NCI-H187 (cell line): ENCODE measurements at places on chromosomes 7 and 10.
A peak's percentile ranks its signal among the peaks of the same experiment; 100 is the strongest.

DNA sequence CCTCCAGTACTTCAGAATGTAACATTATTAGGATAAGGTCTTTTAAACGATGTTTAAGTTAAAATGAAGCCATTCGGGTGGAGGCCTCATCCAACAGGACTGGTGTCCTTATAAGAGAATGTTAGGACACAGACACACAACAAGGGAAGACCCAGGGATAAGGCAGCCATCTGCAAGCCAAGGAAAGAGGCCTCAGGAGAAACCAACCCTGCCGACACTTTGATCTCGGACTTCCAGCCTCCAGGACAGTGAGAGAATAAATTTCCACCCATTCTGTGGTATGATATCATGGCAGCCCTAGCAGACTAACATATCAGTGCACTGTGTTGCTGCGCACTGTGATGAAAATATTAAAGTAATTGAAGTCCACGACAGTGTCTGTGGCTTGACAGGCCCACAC is 250.8 kb downstream of the COBL start:
- DNase-seq, result no peak

DNA sequence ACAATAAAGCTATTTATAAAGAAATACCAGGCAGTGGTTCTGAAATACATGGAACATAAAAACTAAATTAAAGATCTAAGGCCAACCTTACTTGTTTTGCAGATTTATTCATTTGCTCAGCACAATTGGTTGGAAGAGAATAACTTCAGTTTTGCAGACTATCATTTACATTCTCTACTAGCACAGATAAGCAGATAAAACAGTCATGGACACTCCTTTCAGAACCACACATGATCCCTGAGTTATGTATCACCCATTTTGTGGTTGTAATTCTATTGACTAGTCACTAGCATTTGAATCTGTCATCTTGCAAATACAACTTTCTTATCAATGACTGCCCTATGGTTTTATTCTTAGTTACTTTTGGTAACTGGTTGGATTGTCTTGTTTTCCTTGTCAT is 45.1 kb downstream of the PRKAR2B start:
- DNase-seq, result no peak

DNA sequence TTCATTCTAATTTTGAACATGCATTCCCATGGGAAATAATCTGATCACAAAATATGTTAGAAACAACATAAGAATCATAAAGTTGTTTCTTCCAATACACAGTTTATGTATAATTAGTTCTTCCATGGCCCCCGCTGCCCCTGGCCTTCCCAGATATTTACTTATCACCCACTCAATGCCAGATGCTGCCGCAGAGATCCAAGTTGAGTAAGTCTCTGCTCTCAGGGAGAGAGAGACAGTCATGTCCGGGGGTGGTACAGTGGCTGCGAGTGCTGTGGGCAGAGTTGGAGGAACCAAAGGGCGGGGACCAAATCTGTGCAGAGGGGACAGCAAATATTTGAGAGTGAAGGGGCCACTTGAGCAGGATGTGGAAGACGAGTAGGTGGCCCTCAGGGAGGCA is 37.1 kb downstream of the COL26A1 start:
- no peak for DNase-seq

DNA sequence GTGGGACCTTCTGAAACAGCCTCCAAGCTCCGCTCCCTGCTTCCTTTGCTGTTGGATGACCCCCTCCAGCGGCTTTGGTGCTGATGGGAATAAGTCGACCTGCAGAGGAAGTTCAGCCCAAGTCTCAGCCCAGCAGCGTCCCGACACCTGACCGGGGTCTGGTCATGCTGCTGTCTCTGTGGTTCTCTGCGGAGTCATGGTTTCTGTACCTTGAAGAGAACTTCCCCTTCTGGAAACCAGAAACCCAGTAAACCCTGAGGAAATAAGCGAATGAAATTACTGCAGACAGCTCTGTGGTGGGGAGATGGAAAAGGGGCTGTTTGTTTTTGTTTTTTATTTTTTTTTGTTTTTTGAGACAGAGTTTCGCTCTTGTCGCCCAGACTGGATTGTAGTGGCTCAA is 18.3 kb upstream of the ZNF12 start:
- no peak for DNase-seq

GRCh38 chr7:16880554-16880953 is 1.2 kb downstream of the AGR3 start:
- DNase-seq, result no peak

- peak; percentile 0 for DNase-seq
Measured at GRCh38 chr10:69757553-69758309, 44.0 kb upstream of the COL13A1 start.

GRCh38 chr7:1550846-1551155 is 5.2 kb downstream of the TMEM184A start:
- no peak for DNase-seq

DNA sequence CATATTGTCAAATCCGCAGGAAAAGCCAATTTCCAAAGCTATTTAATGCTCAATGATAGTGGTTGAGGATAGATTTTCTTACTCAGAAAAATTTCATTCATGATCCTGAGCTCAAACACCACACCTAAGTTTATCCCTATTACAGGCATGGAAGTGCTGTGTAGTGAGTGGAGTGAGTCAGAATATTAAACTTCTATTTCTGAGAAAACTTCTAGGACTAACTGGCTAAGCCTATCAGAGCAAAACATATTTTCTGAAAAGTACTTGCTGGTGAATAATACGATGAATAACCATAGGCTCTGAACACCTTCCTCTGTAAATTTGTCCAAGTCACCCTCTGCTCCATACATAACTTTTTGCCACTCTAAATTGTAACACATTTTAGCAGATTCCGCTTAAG is 221.5 kb downstream of the SUGCT start:
- DNase-seq, result no peak

DNA sequence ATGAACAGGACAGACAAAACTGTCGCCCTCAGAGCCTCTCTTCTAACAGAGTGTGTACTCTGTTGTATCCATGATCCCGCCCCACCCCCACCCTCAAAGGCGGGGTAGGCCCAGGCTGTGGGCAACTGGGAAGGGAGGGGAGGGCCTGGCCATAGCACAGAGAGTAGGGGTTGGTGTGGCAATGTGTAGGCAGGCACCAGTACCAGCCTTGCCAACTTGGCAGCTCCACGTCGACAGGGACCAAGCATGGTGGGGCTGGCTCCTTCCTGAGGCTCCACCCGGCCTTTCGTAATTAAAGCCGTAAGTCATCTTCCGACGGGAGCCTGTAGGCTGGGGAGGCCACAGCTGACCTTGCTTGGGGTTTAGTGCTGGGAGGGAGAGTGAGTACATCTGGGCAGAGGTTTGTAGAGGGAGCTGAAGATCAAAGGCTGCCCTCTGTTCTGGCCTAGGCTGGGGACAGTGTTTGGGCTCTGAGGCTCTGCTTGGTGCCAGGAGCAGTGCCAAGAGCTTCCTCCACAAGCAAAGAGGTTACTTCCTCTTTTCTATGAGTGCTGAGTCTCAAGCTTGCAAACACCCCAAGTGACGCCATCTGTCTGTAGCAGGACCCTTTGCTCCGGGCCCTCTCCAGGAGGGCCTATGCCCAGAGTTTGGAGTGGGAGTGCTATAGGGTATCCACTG is 121.6 kb downstream of the C10orf105 start:
- no peak for DNase-seq

GRCh38 chr7:30859940-30860496 is 51.6 kb upstream of the AQP1 start:
- no peak for DNase-seq

DNA sequence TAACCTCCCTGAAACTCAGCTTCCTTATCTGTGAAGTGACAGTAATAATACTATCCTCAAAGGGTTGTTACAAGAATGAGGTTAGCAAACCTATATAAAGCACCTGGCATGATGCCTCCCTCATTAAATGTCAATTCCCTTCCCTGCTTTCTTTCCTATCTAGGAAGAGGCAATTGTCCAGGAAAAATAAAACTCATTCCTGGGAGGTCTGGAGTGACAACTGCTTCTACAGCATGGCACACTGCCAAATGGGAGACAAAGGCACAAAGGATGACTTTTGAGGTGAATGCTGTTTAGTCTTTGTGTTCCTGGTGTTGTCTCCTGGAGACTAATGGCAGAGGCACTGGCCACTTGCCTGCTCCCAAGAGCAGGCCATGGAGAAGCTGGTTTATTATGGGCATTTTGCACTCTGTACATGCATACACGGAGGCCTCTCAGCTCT is 32.2 kb upstream of the PDE1C start:
- no peak for DNase-seq

- no peak for DNase-seq
Measured at GRCh38 chr10:36023939-36024338, 381.8 kb upstream of the FZD8 start.

GRCh38 chr10:97731346-97732051 is 5.4 kb upstream of the ZFYVE27 start:
- DNase-seq, result no peak

GRCh38 chr7:78852951-78853350 is 600.5 kb downstream of the MAGI2 start:
- DNase-seq, result no peak

DNA sequence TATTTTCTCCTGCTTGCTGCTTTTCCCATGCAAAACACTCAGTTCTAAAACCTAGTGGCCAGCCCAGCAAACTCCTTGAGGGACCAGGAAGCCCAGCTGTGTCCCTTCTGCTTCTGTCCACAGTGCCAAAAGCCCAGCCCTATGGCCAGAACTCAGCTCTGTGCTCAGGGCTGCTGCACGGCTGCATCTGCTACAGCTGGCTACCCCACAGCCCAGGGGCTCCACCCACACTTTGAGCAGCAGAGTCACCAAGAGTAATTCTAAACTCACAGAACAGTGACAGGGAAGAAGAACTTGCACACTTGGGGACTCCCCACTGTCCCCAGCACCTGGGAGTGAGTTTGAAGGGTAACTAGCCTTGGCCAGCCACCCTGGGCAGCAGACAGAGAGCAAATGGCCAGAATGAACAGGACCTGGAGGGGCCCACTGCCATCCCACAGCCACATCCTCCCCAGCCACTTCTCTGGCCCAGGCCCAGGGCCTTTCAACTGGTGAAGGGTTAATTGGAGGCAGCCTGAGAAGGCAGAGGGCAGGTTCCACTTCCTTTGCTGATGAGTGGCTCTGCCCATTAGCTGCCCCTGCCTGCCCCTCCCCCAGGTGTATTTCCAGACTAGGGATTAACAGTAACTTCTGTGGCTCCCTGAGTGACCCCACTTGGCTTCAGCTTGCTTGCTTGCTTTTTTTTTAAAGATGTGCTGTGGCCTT is 28.1 kb upstream of the TRIM8 start:
- no peak for DNase-seq
